ENCODE measurements at places on chromosomes 4 and X. TPM values are rescaled to one million over a fixed set of nuclear protein-coding genes. Genes with fewer than 3 reads are reported as not detected.

DNA sequence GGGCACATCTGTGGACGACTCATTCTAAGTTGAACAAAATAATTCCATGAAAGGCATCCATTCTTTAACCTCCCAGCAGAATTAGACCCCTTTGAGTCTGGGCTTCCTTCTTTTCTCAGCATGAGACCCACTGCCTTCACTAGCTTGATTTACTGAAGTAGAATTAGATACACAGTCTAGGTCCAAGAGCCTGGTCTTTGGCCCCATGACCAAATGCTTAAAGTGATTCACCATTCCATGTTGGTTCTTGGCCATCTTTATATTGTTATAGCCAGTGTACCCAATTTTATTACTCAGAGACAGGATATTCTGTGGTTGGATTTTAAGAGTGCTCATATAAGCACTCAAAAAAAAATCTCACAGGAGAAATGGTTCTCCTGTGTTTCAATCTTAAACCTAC, 155.3 kb upstream of the GPC4 start:
- DNase-seq, result no peak

DNA sequence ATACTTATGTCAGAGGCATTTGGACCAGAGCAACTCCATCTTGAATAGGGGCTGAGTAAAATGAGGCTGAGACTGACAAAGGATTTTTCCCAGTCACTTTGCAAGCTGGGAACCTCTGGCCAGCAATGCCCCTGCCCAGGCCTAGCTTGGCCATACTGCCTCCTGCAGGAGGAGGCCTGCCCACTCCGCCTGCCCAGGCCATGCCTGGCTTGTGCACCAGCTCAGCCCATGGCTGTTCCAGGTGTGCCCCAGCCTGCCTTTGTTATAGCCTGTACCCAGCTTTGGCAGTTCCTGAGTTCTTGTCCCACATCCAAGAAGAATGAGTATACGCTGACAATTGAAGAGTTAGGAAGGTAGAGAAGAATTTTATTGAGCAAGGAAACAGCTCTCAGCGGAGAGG, 176.1 kb downstream of the AASDH start:
- DNase-seq, result no peak

DNA sequence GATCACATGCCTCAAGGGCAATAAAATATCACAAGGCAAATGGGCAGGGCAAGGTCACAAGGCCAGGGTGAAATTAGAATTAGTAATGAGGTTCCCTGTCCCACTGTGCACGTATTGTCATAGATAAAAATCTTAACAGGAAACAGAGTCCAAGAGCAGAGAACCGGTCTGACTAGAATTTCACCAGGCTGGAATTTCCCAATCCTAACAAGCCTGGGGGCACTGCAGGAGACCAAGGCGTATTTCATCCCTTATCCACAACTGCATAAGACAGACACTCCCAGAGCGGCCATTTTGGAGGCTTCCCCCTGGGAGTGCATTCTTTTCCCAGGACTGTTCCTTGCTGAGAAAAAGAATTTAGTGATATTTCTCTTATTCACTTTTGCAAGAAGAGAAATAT, 25.9 kb upstream of the PRDM5 start:
- DNase-seq, result no peak

DNA sequence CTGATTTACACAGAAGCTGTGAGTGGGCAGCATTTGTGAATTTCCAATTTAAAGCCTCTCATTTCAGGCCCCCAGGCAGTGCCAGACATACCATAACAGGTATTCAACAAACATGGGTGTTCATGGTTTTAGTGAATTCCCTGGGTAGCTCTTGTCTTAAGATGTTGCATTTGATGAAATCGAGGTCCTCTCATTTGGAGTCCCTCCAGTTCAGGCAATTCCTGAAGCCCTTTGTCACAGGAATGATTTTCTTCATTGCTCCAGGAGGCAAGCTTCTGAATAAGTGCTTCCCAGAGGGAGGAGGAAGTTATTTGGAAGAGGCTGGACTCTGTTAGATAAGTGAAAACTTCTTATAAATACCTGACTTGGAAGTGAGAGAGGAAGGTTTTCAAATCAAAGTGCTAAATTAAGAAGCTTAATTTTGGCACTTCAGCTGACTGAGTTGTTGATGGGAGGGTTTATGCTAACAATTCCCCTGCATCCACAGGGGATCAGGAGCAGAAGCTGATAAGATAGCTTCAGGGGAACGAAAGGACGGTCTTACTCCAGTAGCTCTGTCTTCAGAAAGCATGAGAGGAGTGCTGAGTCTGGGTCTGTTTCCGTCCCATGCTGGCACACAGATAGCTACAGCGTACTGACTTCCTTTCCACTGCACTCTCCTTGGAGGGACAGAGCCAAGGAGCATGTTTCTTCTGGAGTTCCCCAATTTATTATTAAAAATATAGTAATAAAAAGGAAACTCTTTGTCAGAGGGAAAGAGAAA, 543.1 kb downstream of the GBA3 start:
- DNase-seq, result no peak

DNA sequence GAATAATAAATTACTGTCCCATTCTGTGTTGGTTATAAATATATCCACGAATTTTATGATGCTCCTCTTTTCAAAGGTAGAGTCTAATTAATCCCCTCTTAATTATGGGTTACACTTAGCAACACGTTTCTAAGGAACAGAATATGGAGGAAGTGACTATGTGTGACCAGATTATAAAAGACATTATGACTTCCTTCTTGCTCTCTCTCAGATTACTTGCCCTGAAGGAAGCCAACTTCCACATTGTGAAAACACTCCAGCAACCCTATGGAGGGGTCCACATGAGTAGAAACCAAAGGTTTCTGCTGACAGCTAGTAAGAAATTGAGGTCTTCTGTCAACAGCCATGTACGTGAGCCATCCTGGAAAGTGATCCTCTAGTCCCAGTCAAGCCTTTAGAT, 59.3 kb downstream of the WDFY3 start:
- no peak for DNase-seq

BLOC1S4 gene
- 18.0 TPM for total RNA-seq

NHSL2 gene
- 0.05 TPM for total RNA-seq

ODAPH gene
- not detected for total RNA-seq
